ENCODE measurements at places on chromosomes 11 and 22.

- no peak for DNase-seq
Measured at GRCh38 chr11:95508219-95508890, 277.4 kb upstream of the SESN3 start.

GRCh38 chr11:130578738-130579368, 130.4 kb downstream of the ADAMTS15 start:
- DNase-seq = no peak

DNA sequence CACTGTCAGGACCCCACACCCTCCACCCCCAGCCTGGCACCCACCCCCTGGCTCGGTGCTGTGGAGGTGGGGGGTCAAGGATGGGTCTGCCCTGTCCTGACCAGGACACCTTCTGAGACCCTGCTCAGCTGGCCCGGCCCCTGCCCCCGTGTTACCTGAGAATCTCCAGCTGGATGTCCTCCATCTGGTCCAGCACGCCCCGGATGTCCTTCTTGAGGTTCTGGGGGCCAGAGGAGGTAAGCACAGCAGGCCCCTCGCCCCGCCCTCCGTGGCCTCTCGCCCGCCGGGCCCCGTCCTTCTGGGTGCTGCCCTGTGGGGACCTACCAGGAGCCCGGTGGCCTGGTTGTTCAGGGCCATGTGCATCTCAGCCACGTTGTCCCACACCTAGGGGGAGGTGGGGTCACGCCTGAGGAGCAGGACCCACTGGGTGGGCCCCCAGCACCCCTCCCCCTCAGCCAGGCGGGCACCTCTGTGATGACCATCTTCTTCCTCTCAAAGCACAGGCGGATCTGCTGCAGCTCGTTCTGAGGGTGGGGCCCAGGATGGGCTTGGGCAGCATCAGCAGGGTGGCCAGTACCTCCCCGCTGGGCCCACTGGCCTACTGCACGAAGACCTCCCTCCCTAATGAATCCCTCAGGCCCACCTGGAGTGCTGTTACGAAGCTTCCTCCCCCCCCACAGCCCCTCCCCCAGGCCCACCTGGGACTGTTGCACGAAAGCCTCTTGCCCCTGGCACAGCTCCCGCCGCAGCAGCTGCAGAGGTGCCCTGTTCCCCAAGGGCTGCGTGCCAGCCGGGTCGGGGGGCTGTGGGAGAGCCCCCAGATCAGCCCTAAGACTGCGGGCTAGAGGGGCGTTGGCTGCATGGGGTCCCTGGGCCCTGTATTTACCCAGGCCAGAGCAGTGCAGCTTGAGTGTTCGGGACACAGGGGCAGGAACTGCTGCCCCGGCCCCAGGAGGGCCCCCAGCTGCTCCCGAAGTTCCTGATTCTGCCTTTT, 1.3 kb downstream of the CCDC188 start:
- DNase-seq = no peak

GRCh38 chr11:33801821-33802193, 27.5 kb upstream of the FBXO3 start:
- no peak for DNase-seq

DNA sequence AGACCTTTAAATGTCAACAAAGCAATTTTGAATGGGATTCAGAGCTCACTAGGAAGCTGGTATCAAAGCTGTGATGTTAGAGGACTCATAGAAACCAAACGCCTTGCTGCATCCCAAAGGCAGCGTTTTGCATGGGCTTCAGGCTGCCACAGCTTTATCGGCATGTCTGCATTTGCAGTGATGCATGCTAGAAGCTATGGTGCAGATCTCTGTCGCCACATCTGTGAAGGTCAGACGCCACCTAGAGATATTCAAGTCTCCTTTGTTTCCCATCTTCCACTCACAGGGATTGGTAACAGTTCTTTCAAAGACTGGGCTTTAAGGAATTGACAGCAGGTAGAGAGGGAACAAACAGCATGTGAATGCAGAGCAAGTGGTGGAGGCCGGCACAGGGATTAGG, 47.8 kb downstream of the NTM start:
- DNase-seq = no peak

GRCh38 chr11:86806903-86807302, 6.6 kb downstream of the PRSS23 start:
- no peak for DNase-seq

DNA sequence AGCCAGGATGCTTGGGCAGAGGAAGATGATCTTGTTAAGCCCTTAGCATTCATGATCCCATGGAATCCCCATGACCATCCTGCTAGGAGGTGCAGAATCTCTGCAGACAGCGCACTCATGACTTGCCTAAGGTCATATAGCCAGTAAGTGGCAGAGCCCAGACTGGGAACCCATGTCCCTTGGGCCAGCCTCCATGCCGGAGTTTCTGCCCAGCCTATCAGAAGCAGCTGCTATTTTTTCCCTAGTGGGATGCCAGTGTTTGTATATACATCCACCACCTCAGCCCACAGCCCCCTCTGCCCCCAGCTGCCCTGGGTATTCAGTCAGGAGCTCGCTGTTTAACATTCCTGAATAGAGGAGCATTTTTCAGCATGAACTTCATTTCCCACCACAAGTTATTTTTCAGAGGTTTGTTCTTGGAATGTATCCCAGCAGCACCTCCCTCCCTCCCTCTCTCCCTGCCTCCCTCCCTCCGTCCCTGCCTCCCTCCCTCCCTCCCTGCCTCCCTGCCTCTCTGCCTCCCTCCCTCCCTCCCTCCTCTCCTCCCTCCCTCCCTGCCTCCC, 34.4 kb upstream of the SUSD2 start:
- DNase-seq = peak; percentile 53

- no peak for DNase-seq
Measured at GRCh38 chr11:8059030-8059429, 22.0 kb upstream of the TUB start.

DNA sequence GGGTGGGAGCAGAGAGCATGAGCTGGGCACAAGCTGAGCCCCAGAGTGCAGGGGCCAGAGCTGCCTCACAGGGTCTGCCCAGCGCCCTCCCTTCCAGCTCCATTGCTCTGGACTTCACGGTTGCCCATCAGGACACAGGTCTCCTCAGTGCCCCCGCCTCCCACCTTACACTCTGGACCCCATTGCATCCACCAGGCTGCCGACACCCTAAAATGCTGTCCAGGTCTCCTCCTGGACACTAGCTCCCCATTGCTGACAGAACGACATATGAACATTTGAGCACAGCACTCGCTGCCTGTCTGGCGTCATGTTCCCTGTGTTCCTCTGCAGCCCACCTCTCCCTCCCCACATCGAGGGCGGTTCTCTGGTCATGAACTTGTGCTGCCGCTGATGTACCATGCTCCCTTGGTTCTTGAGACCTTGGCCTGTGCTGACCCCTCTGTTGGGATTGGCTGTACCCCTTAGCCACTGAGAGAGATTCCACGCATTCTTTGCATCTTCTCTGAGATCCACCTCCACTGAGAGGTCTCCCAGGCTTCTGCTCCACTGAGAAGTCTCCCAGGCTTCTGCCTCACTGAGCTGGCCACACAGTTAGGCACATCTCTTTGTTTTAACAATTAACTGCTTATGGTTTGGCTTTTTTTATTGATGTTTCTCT, 34.2 kb upstream of the NECTIN1 start:
- DNase-seq = no peak

GRCh38 chr11:100929377-100929776, 200.2 kb downstream of the PGR start:
- DNase-seq = no peak

- DNase-seq = no peak
Measured at GRCh38 chr11:120499088-120499487, 12.5 kb upstream of the GRIK4 start.
